ENCODE measurements at places on chromosomes 3 and 15.

DNA sequence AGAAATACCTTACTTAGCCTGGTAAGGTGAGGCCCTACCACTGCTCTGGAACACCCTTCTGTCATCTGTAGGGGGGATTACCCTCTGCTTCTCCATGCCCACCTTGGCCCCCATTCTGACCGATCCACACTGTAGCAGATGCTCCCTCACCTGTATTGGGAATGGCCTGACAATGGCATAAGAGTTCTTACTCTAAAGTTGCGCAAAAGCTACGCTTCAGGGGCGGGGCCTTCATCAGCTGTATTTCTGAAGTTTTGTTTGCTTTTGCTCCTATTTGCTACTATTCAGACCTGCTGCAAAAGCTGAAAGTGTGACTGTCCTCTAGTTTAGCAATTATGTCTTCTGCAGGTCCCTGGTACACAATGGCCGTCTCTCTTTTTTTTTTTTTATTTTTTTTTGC, 252.6 kb downstream of the TLE3 start:
- DNase-seq: no peak

- DNase-seq: peak; percentile 35
These were observed 27.6 kb upstream of the CXCR6 start for GRCh38 chr3:45915518-45916231.

DNA sequence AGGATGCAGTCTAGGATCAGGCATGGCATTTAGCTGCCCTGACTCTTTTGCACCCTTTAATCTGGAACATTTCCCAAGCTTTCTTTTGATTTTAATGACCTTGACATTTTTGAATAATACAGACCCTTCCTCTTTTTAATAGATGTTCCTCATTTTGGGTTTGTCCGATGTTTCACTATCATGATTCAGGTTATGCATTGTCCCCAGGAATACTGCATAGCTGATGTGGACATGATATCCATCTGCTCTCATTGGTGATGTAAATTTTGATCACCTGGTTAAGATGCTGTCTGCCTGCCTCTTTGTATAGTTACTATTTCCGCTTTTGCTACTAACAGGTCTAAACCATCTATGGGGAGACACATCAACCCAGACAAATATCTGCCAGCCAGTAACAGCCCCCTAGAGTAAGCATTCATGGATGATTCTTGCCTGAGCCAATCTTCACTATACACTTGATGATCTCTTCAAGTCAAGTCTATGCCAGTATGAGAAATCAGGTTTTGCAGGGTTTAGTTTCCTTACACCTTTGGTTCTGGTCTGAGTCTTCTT, 50.6 kb upstream of the ULK4 start:
- DNase-seq: no peak

DNA sequence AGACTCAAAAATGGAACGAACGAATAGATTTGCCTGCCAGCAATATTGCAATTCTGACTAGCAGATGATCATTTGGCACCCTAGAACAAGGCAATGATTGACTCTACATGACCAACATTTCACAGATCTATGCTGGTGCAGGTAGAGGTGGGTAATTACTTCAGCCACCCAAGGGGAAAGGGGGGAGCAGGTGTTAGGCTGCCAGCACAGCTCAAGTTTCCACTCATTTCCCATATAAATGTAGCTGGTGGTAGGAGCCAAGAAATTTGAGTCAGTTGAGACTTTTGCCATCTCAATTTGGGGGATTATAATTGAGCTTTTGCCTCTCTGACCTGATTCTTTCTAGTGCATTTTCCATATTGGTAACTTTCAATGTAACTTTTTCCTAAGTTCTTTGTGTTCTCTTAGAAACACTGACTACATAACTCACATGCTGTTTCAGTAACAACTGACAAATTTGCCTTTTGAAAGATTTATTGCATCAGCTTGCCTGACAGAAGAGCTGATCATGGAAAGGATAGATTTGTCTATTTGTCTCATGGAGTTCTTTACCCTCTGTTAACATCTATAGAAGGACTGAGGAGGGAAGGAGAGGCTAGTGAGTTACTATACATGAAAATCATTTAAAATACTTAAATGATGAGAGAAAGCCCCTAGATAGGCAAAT, 902.5 kb downstream of the ZPLD1 start:
- no peak for DNase-seq

DNA sequence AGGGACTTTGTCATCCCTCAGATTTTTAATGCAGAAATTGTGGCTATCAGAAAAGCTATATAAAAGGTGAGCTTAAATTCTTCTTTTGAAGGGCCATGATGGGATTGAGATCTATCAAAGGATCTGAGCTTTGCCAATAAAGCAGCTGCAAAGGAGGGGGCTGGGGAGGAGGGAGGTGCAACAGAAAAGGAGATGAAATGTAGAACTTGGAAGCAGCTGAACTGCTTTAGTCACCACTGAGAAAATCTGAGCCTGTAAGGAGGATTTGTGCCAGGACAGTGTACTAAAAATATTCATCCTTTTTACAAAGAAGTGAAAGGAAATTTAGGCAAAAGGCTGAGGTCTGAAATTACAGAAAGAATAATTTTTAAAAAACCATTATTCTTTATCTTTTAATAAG, 10.4 kb downstream of the TSPAN3 start:
- DNase-seq: no peak

DNA sequence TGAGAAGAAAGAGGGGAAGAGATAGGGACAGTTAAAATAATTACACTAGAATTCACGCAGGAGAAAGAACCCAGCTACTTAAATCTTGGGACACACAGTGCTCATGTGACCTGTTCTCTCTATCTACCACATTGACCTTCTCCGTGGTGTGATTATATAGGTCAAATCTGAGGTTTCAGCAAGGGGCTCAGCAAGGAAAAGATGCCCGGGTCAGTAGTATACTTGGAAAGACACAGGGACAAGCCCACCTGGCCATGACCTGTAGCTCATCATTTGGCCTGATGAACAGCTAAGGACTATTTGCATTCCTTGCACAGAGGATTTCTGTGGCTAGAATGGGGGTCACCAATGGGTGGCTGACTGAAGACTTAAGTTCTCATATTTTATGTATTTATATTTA, 71.9 kb downstream of the SSR3 start:
- DNase-seq: no peak

DNA sequence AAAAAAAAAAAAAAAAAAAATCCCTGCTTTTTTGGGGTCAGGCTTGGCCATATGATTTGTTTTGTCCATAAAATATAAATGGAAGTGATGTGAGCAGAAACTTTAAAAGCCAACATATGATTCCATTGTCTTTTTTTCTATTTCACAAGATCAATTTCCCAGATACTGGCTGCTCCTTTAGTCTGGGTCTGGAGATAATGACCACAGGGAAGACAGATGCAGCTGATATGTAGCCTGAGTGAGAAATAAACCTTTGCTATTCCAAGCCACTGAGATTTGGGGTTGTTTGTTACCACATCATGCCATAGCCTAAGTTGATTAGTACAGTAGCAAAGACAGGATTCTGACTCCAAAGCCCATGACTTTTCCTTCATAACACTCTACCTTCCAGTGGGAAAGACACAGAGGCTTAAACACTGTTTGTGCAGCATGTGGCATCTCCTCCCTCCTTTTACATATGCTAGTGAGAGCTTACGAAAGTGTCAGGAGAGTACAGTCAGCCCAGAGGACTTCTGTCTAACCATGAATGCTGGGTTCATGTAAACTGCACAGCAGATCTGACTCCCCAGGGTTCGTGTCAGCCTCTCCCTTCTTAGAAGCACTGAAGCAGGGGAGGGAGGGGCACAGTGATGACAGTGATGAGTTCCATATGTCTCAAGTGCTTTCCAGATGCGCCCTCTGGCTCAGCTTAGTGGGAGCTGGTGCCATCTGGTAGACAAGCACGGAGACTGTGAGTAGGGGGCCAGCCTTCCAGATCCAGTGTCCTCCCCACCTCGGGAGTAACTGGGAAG, 36.7 kb upstream of the SLC7A14 start:
- DNase-seq: no peak

- no peak for DNase-seq
These were observed 132.2 kb downstream of the MBNL1 start for GRCh38 chr3:152400887-152401286.

GRCh38 chr3:58059349-58060321, 51.4 kb downstream of the FLNB start:
- no peak for DNase-seq
